ENCODE measurements at places on chromosomes 1 and 21.

- DNase-seq: no peak
Observed at GRCh38 chr1:177620636-177621190, 349.1 kb downstream of the SEC16B start.

GRCh38 chr1:42214447-42214871 lies 49.9 kb upstream of the GUCA2A start:
- no peak for DNase-seq

GRCh38 chr1:67853704-67854103 lies 20.4 kb upstream of the GNG12 start:
- peak; percentile 29 for DNase-seq

DNA sequence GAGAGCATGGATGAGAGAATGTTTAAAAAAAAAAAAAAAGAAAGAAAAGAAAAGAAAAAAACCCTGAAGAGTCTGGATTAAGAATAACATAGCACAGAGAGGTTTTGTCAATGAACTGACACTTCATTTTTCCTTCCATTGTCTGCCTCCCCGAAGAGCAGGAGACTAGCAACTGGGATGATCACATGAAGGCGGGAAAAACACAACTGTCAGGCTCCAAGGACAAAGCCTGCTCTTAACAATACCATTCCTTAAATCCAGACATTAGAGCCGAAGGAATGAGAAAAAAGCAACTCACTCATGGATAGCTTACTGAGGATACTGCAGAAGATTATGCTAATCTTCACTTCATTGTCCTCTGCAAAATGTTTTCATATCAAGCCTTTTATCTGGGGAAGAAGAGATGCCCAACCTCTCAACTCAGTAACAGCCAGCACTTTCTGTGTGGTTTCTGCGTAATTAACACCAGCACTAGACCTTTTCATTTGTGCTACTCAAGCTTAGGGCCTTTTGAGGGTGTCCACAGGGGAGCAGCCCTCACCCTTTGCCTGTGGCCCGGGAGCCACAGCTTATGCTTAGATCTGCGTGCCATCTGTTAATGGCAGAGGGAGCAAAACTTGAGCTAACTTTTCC lies 182.3 kb downstream of the BARHL2 start:
- DNase-seq: no peak

GRCh38 chr1:54709547-54710292 lies 5.9 kb upstream of the TTC4 start:
- DNase-seq: no peak

DNA sequence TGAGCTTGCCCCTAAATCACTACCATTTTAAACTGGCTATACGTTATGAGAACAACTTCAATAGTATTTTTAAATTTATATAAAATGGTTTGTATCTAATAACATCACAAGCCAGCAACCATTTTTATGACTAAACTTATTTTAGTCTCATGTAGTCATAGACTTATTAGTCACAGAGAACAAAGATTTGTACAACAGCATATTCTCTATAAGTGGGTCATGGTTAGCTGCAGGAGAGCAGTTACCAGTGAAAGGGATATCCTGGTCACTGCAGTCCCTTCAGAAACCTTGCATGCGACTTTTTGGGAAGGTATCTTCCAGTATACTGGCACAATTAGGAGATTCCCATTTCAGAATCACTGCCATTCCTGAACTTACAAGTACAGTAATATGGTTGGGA lies 90.0 kb downstream of the HFM1 start:
- DNase-seq: no peak

GRCh38 chr1:58592522-58593134 lies 15.6 kb upstream of the TACSTD2 start:
- no peak for DNase-seq

- DNase-seq: peak; percentile 65
Observed at GRCh38 chr1:203593723-203594122, 32.9 kb upstream of the ATP2B4 start.

GRCh38 chr1:10583641-10584040 lies 108.9 kb downstream of the PEX14 start:
- no peak for DNase-seq

DNA sequence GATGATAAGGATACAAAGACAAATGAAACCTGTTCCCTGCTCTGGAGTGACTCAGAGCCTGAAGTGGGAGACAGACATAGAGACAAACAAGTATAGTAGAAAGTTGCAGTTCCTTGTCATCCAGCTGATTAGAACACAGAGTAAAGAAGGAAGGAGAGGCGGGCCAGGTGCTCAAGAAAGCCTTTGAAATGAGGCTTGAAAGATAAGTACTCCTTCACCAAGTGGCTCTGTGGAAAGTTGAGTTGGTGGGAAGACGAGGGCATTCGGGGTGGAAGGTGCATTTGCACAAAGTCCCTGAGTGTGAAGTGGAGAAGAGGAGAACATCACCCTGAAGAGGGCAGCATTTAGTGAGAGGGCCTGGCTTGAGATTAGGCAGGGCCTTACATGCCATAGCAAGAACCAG lies 17.0 kb downstream of the MARK1 start:
- no peak for DNase-seq

DNA sequence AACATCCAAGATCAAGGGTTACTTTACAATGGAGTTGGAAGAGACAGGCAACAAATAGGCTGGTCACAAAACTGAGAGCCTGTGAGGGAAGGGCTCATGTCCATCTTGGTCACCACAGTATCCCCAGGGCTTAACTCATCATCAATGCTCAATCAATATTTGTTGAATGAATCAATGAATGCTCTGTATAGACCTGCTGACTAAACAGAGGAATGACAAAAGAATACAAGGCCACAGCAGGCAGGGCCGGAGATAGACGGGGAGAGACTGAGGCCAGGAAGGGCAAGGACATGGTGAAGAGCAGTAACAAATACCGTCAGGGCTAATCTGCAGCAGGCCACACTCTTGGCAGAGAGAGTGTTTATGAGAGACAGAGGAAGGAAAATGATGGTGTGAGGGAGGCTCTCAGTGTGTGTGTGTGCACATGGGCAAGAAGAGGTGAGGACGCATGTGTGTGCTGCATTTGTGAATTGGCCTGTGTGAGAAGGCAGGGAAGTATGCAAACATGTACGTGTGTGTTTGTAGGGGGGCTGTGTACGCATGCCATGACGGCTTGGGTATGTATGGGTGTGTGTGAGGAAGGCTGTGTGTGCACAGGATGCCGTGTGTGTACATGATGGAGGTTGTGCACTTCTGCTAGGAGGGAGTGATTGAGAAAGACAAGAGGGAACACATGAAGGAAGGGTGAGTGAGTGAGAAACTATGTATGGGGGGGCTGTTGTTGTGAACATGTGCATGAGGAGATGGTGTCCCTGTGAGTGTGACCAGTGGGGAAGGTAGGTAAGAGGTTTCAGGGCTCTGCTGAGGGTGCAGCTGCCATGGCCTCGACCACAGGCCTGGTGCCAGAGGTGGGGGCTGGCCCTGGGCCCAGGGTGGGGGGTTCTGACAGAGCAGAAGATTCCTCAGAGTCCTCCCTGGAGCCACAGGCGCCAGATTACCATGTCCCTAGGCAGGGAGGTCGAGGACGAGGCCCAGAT lies 15.4 kb downstream of the AHDC1 start:
- no peak for DNase-seq

GRCh38 chr1:203301331-203301668 lies 4.0 kb upstream of the BTG2 start:
- no peak for DNase-seq

- DNase-seq: peak; percentile 68
Observed at GRCh38 chr1:182615468-182616129, 11.4 kb upstream of the RGS16 start.

DNA sequence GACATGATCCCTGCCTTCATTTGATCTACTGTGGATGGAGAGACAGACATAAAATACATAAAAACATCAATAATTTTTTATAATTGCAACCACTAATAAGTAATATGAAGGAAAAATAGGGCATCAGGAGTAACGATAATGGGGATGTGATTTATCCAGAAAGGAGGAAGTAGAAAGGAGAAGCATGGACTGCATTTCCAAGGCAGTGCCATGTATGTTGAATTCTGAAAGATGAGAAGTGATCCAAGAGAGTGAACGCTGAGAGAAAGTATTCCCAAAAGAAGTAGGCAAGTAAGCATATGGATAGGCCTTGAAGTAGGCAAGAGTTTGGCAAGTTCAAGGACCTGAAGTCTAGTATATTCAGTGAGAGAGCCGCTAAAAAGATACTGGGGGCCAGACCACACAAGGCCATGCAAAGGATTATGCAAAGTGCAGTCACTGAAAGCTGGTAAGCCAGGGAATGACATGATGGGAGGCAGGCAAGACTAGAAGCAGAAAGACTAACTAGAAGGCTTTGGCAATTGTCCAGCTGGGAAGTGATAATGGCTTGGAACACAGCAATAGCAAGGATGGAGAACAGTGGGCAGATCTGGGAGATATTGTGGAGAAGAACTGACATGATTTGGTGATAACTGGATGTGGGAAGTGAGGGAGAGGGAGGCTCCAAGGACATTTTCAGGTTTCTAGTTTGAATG lies 85.9 kb downstream of the TM2D1 start:
- no peak for DNase-seq

- no peak for DNase-seq
Observed at GRCh38 chr1:211066781-211067384, 67.1 kb downstream of the KCNH1 start.

- no peak for DNase-seq
Observed at GRCh38 chr1:93000291-93000690, 39.0 kb upstream of the DIPK1A start.

GRCh38 chr1:44609412-44609767 lies 64.9 kb downstream of the TMEM53 start:
- peak; percentile 42 for DNase-seq

- no peak for DNase-seq
Observed at GRCh38 chr1:178273707-178274410, 180.0 kb downstream of the RASAL2 start.

DNA sequence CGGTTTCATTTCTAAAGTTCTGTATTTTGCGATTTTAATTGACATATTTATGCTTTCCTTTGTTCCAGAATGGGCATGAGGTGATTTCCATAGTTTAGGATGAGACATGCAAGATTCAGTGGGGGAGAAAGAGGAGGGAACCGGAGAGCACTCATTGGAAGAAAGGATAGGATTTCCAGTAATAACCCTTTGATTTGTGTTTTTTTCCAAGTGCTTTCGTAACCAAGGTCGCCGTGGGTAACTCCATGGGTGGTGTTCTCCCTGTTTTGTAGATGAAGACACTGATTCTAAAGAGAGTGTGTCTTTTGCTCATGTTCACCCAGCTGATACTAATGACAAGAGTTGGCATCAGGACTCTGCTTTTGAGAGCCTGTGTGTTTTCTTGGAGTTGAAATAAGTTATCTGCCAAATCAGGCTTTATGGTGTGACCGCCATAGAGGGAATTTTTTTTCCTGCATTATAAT lies 170.1 kb downstream of the DHRS3 start:
- no peak for DNase-seq

DNA sequence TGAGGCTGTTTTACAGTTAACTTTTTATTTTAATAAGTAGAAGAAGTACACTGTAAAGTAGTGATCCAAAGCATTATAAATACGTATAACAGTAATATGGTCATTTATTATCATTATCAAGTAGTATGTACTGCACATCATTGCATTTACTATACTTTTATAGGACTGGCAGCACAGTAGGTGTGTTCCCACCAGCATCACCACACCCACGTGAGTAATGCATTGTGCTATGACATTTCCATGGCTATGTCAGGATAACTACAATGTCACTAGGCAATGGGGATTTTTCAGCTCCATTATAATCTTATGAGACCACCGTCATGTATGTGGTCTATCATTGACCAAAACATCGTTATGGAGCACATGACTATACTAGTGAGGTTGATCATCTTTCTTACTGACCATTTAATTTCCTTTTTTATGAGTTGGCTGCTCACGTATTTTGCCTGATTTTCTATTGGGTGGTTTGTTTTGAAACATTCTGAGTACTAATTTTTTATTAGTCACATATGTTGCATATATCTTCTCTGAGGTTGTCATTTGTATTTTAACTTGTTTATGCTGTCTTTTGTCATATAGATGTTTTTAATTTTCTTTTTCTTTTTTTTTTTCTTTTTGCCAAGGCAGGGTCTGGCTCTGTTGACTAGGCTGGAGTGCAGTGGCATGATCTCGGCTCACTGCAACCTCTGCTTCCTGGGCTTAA lies 25.3 kb upstream of the SHCBP1L start:
- DNase-seq: no peak

DNA sequence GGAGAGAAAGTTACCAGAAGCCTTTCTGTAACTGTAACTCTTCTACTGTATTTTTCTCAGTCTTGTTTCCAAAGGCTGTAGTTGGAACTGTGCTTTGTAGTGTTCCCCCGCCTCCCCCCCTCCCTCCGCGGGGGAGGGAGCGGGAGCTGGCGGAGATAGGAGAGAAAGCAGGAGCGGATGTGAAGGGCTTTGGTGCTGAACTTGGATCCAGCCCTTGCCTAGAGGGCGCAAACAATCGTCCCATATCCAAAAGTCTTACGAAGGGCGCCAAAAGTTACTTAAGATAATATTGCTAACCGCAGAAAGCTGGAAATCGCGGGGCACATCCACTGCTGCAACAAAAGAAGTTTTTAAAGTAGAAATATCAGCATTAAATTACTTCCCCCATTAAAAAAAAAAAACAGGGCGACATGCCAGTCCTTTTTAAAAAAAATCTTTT lies 2.4 kb upstream of the NFIA start:
- DNase-seq: peak; percentile 40

DNA sequence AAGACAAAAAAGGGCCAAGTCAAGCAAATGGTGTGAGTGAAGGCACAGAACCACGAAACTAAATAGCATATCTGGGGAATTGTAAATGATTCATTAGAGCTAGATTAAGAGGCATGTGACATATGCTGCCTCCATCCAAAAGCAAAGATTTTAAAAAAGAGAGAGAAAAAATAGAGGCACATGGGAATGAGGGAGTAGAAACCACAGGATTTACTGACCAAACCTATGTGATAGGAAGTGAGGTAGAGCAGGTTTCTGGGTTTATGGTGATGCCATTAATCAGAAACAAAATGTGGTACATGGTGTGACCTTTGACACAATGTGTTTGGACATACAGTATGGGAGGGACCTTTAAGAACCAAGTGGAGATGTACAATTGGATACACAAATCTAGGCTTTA lies 13.6 kb downstream of the C1orf52 start:
- no peak for DNase-seq

All from activated T-cell treated with anti-CD3 and anti-CD28 coated beads, Interleukin-2, amount 50 U/mL, for 24 hours (primary cell).